ENCODE measurements at places on chromosomes 4 and X.

DNA sequence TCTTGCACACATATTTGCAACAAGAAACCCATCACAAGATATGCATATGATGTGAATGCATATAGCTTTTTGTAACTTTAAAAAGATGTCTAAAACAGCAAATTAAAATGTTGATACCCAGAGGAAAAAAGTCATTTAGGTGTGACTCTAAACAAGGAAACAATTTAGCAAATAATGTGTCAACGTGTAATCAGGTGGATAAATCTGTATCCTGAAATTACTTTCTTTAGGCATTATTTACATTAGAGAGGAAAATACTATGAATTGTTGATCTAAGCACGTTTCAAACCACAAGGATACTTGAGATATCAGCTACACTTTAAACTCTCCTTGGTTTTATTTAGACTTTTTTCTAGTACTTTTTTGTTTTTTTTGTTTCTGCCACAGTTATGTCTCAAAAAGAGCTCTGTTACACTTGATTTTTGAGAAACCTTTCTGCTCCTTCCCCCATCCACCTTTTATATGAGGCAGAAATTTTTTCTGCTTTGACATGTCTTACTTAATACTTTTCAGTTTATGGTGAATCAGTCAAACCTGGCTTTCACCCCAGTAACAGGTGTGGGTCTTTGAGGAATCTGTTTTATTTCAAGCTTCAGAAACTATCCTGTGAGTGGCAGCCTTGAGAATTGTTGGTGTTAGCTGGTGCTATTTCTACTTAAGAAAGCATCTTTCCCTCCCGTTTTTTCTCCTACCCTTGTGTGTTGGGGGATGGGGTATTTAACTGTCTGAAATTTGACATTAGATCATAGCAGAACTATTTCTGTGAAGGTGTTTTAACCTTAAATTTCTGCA, 1.9 kb downstream of the NPNT start:
- DNase-seq = no peak

DNA sequence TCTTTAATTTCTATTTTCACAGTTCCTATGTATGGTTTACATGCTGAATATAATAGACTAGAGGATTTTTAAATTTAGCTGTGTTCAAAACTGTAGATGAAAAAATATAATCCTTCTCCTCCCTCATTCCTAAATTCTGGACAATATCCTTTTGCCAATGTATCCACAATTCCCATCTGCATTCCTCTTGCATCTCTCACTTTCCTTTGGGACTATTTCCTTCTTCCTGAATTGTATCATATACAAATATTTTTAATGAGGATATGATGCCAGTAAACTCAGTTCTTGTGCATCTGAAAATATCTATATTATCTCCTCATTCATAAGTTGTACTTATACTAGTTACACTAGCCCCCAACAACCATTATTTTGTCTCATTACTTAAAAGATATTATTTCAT, 46.7 kb downstream of the DDX60L start:
- DNase-seq = no peak

GRCh38 chrX:40095583-40096394, 2.0 kb downstream of the BCOR start:
- no peak for DNase-seq

DNA sequence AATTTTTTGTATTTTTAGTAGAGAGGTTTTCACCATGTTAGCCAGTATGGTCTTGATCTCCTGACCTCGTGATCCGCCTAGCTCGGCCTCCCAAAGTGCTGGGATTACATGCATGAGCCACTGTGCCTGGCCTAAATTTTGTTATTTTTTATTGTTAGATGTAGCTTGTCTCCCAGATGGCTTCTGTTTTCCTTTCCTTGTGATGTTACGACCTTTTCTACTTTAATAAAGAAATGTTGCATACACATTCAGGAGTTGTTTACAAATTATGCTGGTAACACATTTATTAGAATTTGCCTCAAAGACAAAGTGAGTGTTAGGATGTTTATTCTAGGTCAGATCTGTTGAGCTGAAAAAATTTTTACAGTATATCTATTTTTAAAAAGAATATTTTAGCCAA, 18.4 kb downstream of the PDLIM5 start:
- no peak for DNase-seq

DNA sequence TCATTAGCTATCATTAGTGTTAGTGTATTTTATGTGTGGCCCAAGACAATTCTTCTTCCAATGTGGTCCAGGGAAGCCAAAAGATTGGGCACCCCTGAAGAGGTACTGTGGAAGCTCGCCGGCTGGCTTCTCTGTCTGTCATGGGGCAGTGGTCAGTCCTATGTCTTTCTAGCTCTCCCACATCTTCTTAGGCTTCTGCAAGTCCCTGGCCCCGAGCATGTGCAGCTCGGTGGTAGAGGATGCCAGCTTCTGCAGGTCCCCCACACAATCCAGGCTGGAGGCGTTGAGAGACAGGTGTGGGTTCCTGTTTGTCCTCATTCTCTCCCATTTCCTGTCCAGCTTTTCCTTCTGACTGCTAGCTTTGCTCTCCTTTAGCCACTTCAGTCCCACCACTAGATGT, 134.1 kb upstream of the NALF2 start:
- DNase-seq = no peak

- DNase-seq = no peak
Measured at GRCh38 chr4:173074501-173074946, 94.1 kb upstream of the GALNT7 start.

DNA sequence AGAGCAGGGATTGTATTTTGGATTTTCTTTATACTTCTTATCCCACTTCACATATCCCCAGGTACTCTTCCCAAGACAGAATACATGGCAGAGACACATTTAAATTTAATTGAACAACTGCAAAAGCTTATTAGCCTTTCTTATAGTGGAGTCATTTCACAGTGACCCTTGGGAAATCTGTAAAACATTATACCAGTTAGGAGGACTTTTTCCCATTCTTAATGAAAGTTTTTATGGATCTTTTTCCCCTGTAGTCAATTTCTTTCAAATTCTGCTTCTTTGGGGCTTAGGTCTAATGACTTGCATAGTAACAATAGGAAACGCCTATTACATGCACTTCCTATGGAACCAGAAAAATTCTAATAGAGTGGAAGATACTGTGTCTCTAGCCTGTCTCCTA, 14.6 kb upstream of the MCUB start:
- DNase-seq = no peak

DNA sequence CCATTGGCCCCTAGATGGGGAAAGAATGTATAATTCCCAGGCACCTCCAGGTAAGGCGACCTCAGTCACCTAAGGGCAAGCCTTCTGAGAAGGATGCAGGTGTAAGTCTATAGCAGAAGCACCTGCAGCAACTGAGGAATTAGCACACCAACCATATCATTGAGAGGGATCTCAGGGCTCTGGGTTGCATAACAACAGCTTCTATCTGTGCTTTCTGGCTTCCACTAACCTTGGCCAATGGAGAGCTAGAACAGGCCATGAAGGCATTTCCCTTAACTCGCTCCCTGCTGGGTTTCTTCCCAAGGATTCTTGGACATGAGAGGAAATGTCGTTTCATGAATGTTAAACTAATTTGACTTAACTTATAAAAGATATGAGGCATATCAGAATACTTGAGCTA, 177.8 kb upstream of the GK2 start:
- DNase-seq = no peak

GRCh38 chrX:102976286-102976685, 39.2 kb downstream of the RAB40AL start:
- DNase-seq = no peak

GRCh38 chr4:150950657-150951288, 64.3 kb downstream of the LRBA start:
- DNase-seq = no peak

GRCh38 chrX:42149281-42149680, 225.9 kb upstream of the CASK start:
- DNase-seq = no peak

DNA sequence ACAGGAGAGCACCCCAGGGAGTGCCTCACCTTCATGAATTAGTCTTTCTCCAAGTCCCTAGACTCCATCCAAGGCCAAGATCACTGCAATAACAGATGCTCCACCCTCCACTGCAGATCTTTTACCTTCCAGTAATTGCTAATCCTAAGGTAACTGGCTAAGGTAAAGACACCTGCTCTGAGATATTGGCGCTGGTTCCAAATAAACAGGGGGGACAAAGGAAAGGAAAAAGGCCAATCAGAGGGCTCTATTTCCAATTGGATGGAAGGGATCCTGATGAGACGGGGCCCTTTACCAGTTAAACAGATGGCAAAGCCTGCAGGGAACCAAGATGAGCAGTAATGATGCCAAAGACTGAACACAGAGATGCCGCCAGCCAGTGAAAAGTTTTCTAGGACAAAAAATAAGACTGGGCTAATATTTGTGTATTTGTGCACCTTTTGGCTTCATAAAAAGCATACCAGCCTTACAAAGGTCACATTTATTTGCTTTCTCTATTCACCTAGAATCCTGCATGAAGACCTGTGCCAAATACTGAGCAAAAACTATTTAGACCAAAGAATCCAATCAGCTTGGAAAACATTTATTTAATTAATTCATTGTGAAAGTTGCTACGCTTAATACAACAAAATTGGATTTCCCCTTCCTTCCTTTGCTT, 148.5 kb downstream of the PPP3CA start:
- DNase-seq = no peak

GRCh38 chr4:41406113-41406516, 131.8 kb upstream of the LIMCH1 start:
- no peak for DNase-seq

- no peak for DNase-seq
Measured at GRCh38 chrX:123468481-123468880, 264.4 kb downstream of the THOC2 start.

GRCh38 chr4:163042306-163042705, 124.4 kb downstream of the NAF1 start:
- DNase-seq = no peak

DNA sequence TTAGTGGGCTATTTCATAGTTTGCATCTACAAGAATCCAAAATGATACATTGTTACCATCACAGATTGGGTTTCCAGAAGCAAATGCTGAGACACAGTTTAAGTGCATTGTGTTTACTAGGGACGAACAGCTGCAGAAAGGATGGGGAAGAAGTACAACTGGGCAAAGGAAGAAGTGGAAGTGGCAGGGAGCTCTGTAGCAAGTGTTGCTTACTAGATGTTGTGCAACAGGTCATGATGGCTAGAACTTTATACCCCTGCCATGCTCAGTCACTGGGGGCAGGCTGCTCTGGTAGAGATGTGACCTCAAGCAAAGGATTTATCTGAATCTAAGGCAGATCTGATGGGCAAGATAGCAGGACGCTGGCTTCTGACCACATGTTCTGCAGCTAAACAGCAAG, 76.1 kb upstream of the EMCN start:
- no peak for DNase-seq

All from activated CD4-positive, alpha-beta T cell treated with anti-CD3 and anti-CD28 coated beads for 48 hours (primary cell).